Hepatocyte (in vitro differentiated cells): ENCODE measurements at places on chromosomes 6 and 20. TPM values are rescaled to one million over a fixed set of nuclear protein-coding genes. Genes with fewer than 3 reads are reported as not detected.

The MICB gene
- 0.40 and 0.67 TPM in 2 replicates for total RNA-seq

The RIPOR2 gene
- 17.3 and 17.6 TPM in 2 replicates for total RNA-seq

The GSTA4 gene
- total RNA-seq, result 83.8 and 89.2 TPM in 2 replicates

The SIRPD gene
- total RNA-seq, result not detected in 2 replicates

The TAB2 gene
- 51.3 and 51.9 TPM in 2 replicates for total RNA-seq

The IRF4 gene
- total RNA-seq, result 0.23 and 0.44 TPM in 2 replicates
